ENCODE measurements at places on chromosomes 13 and 19. TPM values are rescaled to one million over a fixed set of nuclear protein-coding genes. Genes with fewer than 3 reads are reported as not detected.

DNA sequence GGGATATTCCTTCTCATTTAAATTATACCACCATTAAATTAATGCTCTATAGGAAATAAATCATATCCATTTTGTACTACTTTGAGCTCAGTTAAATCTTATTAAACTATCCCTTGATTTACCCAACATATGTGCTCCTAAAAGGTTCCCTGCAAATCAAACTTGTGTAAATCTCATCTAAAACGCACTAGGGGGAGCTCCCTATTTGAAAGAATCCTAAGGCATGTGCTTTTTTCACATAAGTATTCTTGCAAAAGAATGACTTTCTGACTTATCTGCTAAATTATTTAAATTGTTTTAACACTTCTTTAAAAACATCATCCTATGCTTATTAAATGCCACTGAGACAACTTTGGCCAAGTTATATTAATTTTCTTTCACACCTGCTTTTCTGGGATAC lies 7.9 kb downstream of the INTS6 start:
- H3K27ac ChIP-seq = no peak overlapping the region
- no peak for DNase-seq
- no peaks in the 10 kb centered on the region for H3K4me1 ChIP-seq
- H3K27me3 ChIP-seq = no peaks in the 10 kb centered on the region
- no peaks in the 10 kb centered on the region for H3K36me3 ChIP-seq

- no peak overlapping the region for H3K4me3 ChIP-seq
- no peak overlapping the region for H3K27ac ChIP-seq
- no peak for DNase-seq
- H3K4me1 ChIP-seq = no peaks in the 10 kb centered on the region
- H3K27me3 ChIP-seq = no peaks in the 10 kb centered on the region
- no peaks in the 10 kb centered on the region for H3K36me3 ChIP-seq
These were observed 536.7 kb downstream of the SLITRK6 start for GRCh38 chr13:85262499-85262898.

DNA sequence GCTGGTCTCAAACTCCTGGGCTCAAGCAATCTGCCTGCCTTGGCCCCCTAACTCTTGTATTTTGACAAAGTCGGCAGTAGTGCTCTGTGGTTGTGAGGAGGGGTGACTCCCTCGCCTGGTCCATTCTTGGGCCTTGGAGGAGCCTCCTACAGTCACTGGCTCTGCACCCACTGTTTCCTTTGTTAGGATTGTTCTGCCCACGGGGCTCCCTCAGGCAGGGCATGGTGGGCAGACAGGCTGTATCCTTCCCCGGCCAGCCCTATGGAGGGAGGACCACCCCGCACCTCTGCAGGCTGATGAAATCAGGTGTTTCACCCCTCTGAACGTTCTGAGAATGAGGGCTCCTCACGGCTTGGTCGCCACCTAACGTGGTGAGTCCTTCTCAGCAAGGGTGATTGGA lies 9.2 kb downstream of the FCAR start:
- H3K27me3 ChIP-seq = no peaks in the 10 kb centered on the region
- no peaks in the 10 kb centered on the region for H3K36me3 ChIP-seq
- H3K4me1 ChIP-seq = no peaks in the 10 kb centered on the region
- DNase-seq = no peak
- H3K27ac ChIP-seq = no peak overlapping the region

DNA sequence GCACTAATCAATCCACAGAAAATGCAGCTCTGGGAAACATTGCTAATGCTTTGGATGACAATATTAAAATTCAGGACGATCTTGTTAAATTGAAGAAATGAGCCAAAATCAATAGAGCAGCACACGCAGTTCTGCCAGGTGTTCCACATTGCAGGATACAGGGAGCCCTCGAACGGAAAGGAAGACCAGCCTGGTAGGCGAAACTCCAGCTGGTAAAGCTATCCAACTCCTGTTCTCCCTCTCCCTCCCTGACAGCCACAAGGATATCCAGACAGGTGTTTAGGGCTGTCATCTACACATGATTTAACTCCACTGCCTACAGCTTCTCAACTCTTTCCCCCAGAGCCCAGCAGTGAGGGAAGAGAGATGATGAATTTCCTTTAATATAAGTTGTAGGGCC lies 67.7 kb downstream of the EPSTI1 start:
- H3K27ac ChIP-seq = no peak overlapping the region
- H3K36me3 ChIP-seq = no peaks in the 10 kb centered on the region
- H3K4me1 ChIP-seq = no peaks in the 10 kb centered on the region
- no peak for DNase-seq

GRCh38 chr19:30593975-30594745 lies 222.0 kb downstream of the ZNF536 start:
- no peaks in the 10 kb centered on the region for H3K27me3 ChIP-seq
- H3K27ac ChIP-seq = no peak overlapping the region
- peaks cover 7% of the 10 kb centered on the region for H3K4me1 ChIP-seq

DNA sequence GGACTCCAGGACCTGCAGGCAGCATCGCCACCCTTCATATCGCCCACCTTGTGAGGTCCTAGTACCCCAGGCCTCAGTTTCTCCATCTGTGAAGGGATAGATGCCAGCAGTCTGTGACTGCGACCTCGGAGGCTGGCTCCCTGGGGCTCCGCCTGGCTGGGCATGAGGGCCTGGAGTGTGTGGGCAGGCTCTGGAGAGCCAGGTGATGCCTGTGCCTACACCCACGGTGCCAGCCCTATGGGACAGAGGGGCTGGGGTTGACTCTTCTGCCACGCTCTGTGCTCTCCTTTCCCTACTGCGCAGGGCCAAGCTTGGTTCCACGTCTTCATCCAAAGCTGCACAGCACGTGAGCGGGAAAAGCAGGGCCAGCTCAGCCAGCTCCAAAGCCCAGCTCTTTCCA lies 26.0 kb upstream of the NFIC start:
- H3K4me1 ChIP-seq = peaks cover 60% of the 10 kb centered on the region
- H3K27ac ChIP-seq = peak overlapping the region; percentile 76
- H3K36me3 ChIP-seq = no peaks in the 10 kb centered on the region
- DNase-seq = peak; percentile 84
- no peaks in the 10 kb centered on the region for H3K27me3 ChIP-seq
- no peak overlapping the region for H3K4me3 ChIP-seq

DNA sequence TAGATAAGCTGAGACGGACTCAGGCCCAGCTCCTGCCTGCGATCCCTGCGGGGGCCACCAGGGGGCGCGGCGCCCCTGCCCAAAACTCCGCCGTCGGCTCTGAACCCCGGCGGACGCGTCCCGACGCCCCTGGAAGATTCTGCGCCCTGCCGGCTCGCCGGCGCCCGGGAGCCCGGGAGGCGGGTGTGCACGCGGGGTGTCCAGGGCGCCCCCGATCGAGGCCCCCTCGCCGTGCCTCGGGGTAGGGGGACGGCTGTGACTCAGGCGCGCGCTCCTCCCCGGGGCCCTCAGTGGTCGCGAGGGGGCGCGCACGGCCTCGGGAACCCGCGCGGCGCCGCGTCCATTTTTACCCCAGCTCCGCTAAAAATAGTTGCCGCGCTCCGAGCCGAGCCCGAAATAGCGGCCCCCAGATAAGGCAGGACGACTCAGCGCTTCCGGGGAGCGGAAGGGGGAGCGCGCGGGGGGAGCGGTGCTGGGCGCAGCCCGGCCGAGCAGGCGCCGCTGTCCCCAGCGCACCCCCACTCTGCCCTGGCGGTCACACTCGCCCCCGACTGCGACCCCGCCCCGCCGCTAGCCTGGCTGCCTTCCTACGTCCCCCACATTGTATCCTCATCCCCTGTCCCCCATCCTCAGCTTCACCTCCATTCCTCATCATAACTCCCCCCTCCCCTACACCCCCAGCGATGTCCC lies 16.0 kb upstream of the ERCC1 start:
- H3K36me3 ChIP-seq = no peaks in the 10 kb centered on the region
- H3K4me3 ChIP-seq = peak overlapping the region; percentile 87

DNA sequence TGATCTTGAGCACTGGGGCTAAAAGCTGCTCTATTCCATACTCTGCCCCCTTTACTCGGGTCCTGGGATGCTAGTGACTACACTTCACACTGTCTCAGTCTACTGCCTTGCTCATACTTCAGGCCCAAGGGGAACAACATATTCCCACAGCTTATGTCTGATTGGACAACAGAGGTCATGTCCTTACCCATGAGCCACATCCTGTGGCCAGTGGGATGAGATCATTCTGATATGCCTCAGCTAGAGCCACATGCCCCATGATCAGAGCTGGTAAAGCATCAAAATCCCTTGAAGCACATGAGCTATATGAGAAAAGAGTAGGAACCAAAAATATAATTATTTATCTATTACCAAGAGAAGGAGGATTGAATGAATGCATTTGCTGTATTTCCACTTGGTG lies 290.1 kb upstream of the TSHZ3 start:
- H3K4me3 ChIP-seq = no peak overlapping the region
- no peaks in the 10 kb centered on the region for H3K36me3 ChIP-seq
- no peak for DNase-seq
- no peaks in the 10 kb centered on the region for H3K4me1 ChIP-seq
- no peaks in the 10 kb centered on the region for H3K27me3 ChIP-seq

GRCh38 chr13:40388617-40389016 lies 277.8 kb downstream of the FOXO1 start:
- H3K27me3 ChIP-seq = no peaks in the 10 kb centered on the region
- peaks cover 3% of the 10 kb centered on the region for H3K4me1 ChIP-seq
- peak; percentile 27 for DNase-seq

DNA sequence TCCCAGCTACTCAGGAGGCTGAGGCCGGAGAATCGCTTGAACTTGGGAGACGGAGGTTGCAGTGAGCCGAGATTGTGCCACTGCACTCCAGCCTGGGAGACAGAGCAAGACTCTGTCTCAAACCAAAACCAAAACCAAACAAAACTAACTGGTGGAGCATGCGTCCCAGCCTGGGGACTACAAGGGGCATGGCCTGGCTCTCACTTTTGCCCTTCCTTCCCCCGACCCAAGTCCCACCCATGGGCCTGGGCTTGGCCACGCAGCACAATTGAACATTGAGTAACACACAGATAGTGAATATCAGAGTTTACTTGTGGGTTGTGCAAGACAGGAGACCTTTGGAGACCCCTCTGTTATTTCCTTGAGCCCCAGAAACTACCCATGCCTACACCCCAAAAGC lies 13.2 kb downstream of the TMEM221 start:
- peaks cover under 1% of the 10 kb centered on the region for H3K4me1 ChIP-seq
- no peaks in the 10 kb centered on the region for H3K27me3 ChIP-seq
- no peaks in the 10 kb centered on the region for H3K36me3 ChIP-seq

GRCh38 chr13:52652980-52653303 lies 306 bp downstream of the SUGT1 start:
- peak overlapping the region; percentile 89 for H3K4me3 ChIP-seq
- no peaks in the 10 kb centered on the region for H3K36me3 ChIP-seq
- H3K27me3 ChIP-seq = no peaks in the 10 kb centered on the region
- H3K27ac ChIP-seq = peak overlapping the region; percentile 92
- H3K4me1 ChIP-seq = peaks cover 24% of the 10 kb centered on the region

DNA sequence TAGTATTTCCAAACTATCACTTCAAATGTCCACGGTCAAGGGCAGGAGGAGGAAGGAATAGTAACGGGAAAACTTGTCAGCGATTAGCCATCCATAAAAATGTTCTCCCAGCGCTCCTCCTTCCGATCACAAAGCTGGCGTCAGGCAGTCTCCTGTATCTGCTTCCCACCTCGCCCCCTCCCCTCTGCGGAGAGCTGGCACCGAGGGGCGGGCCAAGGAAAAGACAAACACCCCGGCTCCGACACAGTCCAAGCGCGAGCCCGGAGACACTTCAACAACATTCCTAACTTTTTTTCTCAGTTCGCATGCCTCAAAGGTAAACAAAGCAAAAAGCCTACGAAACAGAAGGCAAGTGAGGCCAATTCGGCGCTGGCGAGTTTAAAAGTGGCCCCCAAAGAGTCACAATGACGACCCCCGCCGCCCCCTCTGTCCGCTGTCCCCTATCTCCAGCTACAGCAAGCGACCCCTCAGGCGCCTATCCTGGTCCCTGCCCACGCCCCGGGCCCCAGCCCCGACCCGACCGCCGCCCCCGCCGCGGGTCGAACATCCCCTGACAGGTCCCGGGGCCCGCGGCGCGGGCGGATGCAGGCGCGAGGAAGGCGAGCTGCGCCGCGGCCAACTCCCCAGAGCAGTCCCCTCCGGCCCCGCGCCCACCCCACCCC lies 736 bp downstream of the SMAD9 start:
- peak overlapping the region; percentile 94 for H3K27ac ChIP-seq
- H3K36me3 ChIP-seq = no peaks in the 10 kb centered on the region
- peak; percentile 87 for DNase-seq
- no peaks in the 10 kb centered on the region for H3K27me3 ChIP-seq
- H3K4me3 ChIP-seq = peak overlapping the region; percentile 22

- H3K36me3 ChIP-seq = no peaks in the 10 kb centered on the region
- no peak for DNase-seq
These were observed 63.7 kb upstream of the TPM4 start for GRCh38 chr19:16012552-16012951.

GRCh38 chr19:17334414-17335409 lies at the start of gene ANO8:
ANO8 (minus strand) TSS chr19:17334855; CDS start chr19:17334670, 185 bp downstream.
- H3K36me3 ChIP-seq = no peaks in the 10 kb centered on the region
- H3K27ac ChIP-seq = peak within 1 kb of the TSS; percentile 69
- no peaks in the 10 kb centered on the region for H3K27me3 ChIP-seq
- H3K4me3 ChIP-seq = peak within 1 kb of the TSS; percentile 28

- H3K27ac ChIP-seq = no peak overlapping the region
- no peaks in the 10 kb centered on the region for H3K27me3 ChIP-seq
- no peaks in the 10 kb centered on the region for H3K36me3 ChIP-seq
- no peak for DNase-seq
- H3K4me3 ChIP-seq = no peak overlapping the region
These were observed 4.7 kb downstream of the SPPL2B start for GRCh38 chr19:2333027-2333806.

DNA sequence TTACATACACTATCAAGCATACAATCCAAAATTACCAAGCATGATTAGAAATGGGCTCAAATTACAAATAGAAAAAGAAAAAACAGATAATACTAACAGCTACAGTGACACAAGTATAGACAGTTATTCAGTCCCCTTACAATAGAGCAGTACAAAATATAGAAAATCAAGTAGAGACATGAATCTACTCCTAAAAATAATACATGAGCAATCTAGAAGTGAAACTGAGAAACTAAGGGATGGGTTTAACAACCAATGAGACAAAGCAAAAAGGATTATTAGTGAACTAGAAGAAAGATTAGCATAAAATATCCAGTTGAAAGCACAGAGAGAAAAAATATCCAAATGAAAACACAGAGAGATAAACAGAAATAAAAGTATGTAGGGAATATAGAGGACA lies 426.7 kb downstream of the TBC1D4 start:
- no peaks in the 10 kb centered on the region for H3K4me1 ChIP-seq
- H3K27ac ChIP-seq = no peak overlapping the region
- no peak for DNase-seq
- H3K36me3 ChIP-seq = no peaks in the 10 kb centered on the region
- no peaks in the 10 kb centered on the region for H3K27me3 ChIP-seq

The CCDC169 gene
- total RNA-seq = 0.67 TPM

The FARP1 gene
- total RNA-seq = 135 TPM

The KCNN4 gene
- total RNA-seq = 1.3 TPM

The MCEMP1 gene
- 1.7 TPM for total RNA-seq

The PSG1 gene
- not detected for total RNA-seq

The PSG7 gene
- not detected for total RNA-seq

The CCDC9 gene
- 16.3 TPM for total RNA-seq

The CLEC17A gene
- not detected for total RNA-seq

The RUBCNL gene
- total RNA-seq = 3.6 TPM

Data from thyroid gland (tissue), 4 donors.